ENCODE measurements at places on chromosomes 3 and 15.

DNA sequence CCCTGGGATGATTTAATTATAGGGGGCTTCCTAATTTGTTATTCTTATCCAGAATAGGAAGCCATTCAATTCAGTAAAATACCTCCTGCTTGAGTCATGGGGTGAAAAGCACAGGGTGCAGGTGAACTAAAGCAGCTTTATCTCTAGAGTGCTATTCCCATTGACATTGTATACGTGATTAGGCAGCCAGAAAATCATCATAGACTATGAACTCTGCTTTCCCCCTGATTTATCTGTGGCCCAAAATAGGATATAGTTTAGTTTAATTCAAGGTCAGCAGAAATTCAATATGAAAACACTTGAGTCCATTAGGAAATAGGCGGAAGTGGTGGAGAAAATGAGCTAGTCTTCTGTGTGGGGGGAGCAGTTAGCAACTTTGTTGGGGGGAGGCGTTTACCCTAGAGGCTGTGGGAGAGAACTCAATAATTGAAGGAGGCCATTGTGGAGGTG is 18.2 kb upstream of the PRKCI start:
- DNase-seq, result no peak

DNA sequence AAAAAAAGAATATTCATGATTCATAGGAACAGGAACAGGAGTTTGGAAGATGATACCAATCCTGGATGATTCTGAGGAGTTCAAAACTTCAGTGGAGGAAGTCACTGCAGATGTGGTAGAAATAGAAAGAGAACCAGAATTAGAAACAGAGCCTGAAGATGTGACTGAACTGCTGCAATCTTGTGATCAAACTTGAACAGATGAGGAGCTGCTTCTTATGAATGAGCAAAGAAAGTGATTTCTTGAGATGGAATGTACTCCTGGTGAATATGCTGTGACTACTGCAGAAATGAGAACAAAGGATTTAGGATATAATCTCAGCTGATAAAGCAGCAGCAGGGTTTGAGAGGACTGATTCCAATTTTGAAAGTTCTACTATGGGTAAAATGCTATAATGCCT is 72.7 kb downstream of the GSK3B start:
- DNase-seq, result no peak

DNA sequence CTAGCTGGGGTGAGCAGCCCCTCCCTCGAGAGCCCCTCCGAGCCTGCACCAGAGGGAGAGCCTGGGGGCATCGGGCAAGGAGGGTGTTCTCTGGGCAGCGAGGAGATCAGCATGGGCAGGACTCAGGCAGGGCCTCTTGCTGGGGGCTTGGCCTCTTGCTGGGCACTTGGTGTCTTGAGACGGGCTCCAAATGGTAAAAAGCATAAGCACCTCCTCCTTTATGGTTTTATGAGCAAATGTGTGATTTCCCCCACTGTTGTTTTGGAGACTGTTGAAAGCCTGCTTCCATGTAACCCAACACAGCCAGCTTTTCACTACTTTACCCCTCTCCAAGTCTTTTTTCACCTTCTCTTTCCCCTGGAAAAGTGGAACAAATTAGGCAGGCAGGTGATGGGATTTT is 239.3 kb downstream of the TLE3 start:
- DNase-seq, result no peak

- DNase-seq, result no peak
These were observed 59.6 kb upstream of the IQSEC1 start for GRCh38 chr3:13132731-13133410.

DNA sequence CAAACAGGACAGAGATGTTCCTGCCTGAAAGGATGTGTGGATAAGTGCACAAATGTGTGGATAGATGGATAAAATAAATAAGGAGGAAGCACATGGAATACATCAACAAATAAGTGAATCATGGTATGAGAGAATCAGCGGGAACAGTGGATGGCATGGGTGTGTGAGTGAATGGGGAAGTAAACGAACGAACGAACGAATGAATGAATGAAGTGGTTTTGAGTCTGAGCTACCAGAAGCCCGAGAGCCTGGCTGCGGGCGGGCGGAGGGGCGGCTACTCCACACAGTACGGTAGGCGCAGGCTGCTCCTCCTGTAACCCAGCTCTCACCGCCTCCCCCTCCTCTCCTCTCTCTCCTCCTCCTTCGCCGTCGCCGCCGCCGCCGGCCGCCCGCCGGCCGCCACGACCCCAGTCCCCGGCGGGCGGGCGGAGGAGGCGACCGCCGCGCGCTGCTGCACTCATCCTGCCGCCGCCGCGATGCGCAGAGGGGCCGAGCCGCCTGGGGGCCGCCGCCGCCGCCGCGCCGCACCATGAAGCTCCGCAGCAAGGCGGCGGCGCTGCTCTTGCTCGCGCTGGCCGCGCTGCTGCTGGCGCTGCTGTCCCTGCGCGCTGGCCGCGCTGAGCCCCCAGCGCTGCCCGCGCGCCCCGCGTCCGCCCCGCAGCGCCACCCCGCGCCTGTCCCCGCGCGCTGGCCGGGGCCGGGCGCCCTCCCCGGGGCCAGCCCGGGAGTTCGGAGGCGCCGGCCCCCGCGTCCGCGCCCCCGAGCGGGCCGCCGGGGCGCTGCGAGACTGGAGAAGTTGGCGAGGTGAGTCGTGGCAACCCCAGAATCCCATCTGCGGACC is at the start of gene GXYLT2:
Gene GXYLT2 (plus strand): TSS at position 342 of the 841 bp plus-strand sequence. CDS start 188 bp downstream, at position 530.
- peak; percentile 62 for DNase-seq

- DNase-seq, result peak; percentile 19
These were observed 15.7 kb upstream of the AEN start for GRCh38 chr15:88605189-88606069.

DNA sequence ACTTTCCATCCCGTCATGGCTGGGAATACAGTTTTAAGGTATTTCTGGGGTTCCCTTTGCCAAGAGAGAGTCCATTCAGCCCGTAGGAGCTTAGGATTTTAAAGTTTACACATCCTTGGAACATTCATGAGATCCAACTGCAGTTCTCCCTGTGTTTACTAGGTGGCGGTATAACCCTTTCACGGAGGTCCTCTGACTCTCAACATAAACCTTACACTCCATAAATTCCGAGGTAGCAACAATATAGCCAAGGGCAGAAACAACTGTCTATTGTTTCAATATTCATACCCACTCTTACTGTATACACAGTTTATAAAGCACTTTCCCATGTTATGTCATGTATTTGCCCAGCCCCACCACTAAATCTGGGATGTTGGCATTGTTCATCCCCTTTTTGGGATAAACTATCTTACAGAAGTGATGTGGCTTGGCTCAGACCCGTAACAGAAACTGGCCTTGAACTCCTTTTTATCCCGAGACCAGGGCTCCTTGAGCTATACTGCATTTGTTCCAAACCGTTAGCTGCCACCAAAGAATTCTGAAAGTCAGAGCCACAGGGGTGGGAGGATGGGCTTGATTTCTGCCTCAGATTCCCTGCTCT is 69.2 kb upstream of the COL6A5 start:
- peak; percentile 82 for DNase-seq

GRCh38 chr15:35306361-35306981 is 221.4 kb upstream of the NANOGP8 start:
- peak; percentile 56 for DNase-seq

DNA sequence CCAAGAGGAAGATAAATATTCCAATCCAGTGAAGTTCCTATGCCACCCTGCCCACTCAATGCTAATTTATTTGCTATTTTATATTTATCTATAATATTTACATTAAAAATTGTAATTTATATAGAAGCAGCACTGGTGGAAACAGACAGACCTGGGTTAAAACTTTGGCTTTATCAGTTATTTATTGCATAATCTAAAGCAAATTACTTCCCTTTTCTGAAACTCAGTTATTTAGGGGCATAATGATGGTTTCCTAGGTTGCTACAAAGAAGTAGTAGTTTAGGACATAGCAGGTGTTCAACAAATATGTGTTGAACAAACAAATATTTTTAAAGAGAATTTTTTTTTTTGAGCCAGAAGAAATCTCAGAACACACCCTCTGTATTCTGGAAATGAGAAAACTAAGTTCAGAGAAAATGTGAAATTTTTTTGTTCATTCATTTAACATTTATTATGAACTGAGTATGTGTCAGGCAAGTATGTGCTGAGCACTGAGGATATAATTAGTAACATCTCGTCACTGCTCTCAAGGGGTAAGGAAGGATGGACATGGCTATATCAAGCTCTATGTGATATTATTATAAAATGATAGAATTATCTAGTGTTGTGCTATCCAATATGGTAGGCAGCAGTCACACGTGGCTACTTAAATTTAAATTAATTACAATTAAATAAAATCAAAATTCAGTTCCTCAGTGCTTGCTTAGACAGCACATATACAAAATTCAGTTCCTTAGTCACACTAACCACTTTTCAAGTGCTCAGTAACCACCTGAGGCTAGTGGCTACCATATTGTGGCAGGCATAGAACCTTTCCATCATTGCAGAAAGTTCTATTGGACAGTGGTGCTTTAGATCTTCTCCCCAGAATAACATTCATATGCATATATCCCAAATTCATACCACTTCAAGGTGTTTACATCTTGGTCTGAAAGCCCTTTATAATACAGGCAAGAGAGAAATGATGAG is 7.0 kb upstream of the UBE2Q2 start:
- peak; percentile 51 for DNase-seq

- no peak for DNase-seq
These were observed 75.3 kb downstream of the NCEH1 start for GRCh38 chr3:172635588-172635987.

DNA sequence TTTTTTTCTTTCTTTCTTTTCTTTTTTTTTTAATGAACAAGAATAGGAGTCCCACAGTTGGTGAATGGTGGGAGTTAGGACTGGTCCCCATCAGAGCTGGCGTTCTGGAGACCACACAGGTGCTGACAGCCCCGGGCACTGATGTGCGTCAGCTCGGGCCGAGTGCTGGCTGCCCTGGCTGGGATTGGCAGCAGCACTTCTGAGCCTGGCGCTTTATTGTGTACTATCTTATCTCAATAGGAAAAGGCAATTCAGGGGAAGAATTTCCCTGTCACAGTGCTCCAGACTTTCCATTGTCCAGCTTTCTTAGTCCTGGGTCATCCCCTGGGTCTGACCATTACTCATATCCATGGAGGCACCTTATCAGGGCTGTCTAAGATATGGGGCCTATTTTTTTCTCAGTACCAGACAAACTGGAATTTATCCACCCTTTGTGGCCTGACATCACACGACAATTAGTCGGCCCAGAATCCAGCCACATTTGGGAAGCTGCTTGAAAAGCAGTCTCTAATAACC is 54.1 kb downstream of the TMEM44 start:
- no peak for DNase-seq

DNA sequence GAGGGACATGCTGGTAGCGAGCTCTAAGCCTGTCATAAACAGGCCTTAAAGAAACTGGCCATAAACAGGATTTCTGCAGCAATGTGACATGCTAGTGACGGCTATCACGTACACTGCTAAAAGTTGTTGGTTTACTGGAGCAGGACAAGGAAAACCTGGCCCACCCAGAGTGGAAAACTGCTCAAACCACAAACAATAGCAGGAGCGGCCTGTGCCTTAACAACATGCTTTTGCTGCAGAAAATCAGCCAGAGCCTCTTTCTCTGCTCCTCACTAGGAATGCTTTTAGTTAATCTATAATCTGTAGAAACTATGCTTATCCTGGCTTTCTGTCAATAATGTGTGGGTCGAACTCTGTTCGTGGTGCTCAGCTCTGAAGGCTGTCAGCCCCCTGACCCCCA is 202.9 kb upstream of the UBE3A start:
- no peak for DNase-seq

- DNase-seq, result no peak
These were observed 40.0 kb downstream of the ARRDC4 start for GRCh38 chr15:98000249-98001203.

GRCh38 chr3:153944084-153944483 is 177.1 kb upstream of the ARHGEF26 start:
- DNase-seq, result no peak

- no peak for DNase-seq
These were observed 54.2 kb downstream of the GRIP2 start for GRCh38 chr3:14485981-14486380.

DNA sequence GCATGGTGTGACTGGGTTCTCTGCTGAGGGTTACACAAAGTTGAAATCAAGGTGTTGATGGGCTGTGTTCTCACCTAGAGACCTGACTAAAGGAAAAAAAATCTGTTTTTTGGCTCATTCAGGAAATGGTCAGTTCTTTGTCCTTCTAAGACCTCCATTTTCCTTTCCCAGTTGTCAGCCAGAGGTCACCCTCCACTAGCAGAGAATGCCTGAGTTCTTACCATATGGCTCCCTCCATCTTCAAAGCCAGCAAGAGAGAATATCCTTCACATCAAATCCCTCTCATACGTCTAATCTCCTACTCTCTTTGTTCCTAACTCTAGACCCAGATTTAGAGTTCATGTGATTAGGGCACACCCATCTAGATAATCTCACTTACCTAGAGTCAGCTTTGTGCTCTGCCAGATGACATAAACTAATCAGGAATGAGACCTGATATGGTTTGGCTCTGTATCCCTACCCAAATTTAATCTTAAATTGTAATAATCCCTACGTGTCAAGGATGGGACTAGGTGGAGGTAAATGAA is 19.4 kb downstream of the ANKRD28 start:
- DNase-seq, result peak; percentile 12

GRCh38 chr3:28905798-28906197 is 375.1 kb upstream of the RBMS3 start:
- peak; percentile 96 for DNase-seq
